Ureter (tissue), 1 donor: ENCODE measurements at places on chromosomes 13 and 19. TPM values are rescaled to one million over a fixed set of nuclear protein-coding genes. Genes with fewer than 3 reads are reported as not detected.

GRCh38 chr19:4624733-4625362, 14.5 kb upstream of the TNFAIP8L1 start:
- DNase-seq: no peak

DNA sequence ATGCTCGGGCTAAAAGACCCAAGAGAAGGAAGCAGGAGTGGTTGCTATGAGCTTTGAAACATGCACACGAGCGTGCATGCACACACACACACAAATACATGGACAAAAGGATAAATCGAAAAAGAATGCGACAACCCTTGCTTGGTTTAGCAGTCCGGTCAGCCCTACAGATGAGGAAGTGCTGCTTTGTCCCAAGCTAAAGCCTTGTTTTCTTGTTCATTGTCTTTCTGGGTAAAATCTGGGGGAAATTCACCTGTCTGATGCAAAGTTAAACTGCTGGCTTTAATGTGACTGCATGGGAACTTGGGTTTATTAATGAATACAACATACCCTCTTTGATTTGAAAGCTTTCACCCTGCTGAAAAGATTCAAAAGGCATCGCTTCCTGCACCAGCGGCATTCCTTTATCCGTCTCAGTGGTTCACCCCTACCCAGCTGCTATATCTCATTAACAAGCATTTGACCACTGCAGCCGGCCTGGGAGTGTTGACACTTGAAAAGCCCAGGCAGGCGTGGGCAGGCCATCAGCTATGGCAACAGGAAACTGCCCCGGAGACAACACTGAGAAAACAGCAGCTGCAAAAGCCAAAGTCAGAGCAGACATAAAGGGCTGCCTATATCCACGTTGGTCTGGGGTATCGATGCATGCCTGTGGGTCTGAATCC, 301.7 kb downstream of the NDFIP2 start:
- peak; percentile 54 for DNase-seq

DNA sequence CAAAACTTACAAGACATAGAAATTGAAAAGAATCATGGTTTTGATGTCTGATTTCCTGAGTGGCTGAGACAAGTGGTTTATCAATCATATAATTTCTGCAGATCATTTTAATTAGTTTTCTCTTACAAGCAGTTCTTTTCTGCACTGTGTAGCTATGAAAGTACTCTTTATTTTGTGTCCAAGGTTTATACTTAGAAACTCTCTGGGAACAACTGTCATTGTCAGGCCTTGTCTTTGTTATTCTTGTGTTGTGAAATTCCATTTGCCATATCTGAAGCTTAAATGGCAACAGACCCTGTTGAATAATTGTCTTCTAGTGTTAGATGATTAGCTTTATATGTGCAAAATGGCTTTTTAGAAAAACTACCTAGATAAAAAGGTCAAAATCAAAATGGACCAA, 312.1 kb downstream of the FGF14 start:
- no peak for DNase-seq

The TMEM238 gene
- total RNA-seq: 20.8 TPM

DNA sequence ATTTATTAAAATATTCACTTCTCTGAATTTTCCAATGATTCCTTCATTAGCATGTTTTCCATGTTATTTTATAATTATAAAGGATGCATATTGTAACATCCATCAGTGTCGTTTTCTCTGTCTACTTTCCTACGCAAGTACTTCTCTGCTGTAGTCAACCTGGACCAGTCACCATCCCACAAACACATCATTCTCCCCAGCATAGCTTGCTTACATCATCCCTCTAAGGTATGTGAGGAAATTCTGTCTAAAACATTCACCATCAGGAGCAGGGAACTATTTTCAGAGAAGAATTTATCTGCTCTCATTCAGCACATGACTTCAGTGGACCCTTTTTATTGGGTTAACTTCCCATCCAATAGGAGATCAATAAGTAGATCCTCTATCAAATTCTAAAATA, 806.1 kb upstream of the ARGLU1 start:
- DNase-seq: no peak

GRCh38 chr13:20015763-20016162, 57.2 kb downstream of the ZMYM2 start:
- DNase-seq: no peak

DNA sequence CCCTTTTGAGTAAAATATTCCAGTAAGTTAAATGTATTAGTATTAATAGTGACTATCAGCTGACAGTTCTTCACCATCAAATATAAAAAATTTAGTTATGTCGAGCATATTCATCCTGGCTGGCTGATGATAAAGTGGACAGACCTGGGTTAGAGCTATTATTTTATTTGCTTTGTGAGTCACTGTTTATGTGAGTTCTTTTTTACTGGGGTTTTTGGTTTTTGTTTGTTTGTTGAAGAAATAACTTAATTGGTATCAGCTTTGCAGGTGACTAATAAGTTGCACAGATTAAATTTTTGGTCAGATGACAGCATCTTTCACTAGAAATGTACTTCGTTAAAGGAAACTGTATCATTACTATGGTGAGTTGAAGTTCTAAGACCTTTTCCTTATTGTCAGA, 224.7 kb downstream of the GGACT start:
- no peak for DNase-seq
